Stimulated activated naive CD4-positive, alpha-beta T cell treated with Interleukin-2 at 50 U/mL for 16 hours (primary cell): ENCODE measurements at places on chromosomes 12 and 14.
A peak's percentile ranks its signal among the peaks of the same experiment; 100 is the strongest.

- DNase-seq = no peak
These were observed 39.3 kb downstream of the SLC25A47 start for GRCh38 chr14:100362311-100362927.

- no peak for DNase-seq
These were observed 152.8 kb downstream of the LRIG3 start for GRCh38 chr12:58767496-58767895.

- no peak for DNase-seq
These were observed 20.1 kb upstream of the KRT80 start for GRCh38 chr12:52211716-52212585.

GRCh38 chr12:26705851-26706250 lies 127.1 kb downstream of the ITPR2 start:
- no peak for DNase-seq

GRCh38 chr12:31589904-31590641 lies 863 bp downstream of the DENND5B start:
- DNase-seq = no peak

GRCh38 chr12:101850199-101850598 lies 19.4 kb upstream of the GNPTAB start:
- DNase-seq = no peak

GRCh38 chr14:25518364-25518763 lies 468.4 kb upstream of the STXBP6 start:
- DNase-seq = no peak

GRCh38 chr12:3520168-3520567 lies 29.2 kb downstream of the PRMT8 start:
- DNase-seq = no peak

DNA sequence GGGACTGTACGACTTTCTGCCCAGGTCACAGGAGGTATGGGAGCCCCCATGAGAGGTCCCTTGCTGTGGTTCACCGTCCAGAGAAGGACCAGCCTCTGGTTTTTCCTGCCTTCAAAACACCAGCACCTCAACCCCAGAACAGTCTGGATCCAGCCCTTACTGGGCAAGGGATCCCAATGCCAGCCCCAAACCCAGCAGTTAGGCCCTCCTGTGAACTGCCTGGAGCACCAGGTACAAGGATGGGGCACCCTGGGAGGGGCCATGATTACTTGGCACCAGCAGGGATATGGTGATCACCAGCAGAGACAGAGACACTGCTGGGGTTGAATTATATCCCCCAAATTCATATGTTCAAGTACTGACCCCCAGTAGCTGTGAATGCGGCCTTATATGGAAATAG lies 20.0 kb downstream of the ANHX start:
- DNase-seq = no peak

DNA sequence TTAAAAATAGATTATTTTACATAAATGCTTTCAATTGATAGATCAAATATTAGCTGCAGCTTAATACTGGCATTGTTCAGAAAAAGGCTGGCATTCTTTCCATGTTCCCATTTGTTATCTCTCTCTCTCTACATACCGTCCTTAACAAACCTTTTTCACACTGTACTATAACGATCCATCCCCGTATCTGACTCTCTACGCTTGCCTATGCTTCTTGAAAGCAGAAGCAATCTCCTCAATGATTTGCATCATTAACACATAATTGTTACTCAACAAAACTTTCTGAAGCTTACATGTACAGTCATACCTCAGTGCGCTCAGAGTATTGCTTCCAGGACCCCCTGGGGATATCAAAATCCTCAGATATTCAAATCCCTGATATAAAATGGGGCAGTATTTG lies 89.7 kb downstream of the TMTC1 start:
- DNase-seq = no peak

- no peak for DNase-seq
These were observed 75.2 kb downstream of the TNFAIP2 start for GRCh38 chr14:103198131-103199105.

DNA sequence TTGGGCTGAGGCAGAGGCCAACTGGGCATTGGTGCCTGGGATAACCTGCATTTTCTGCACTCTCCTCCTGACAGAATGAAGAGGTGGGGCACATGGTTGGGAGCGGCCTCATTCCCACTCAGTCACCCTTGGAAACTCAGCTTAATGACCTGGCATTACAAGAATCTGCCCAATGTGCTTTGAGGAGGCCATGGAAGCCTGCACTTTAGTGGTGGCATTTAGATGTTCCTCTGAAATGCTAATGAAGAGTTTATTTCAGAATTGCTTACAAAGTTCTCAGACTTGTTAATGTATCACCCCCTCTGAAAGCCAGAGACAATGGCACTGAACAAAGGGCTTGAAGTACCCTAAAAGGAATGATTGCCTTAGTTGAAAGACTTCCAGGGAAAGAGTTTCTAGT lies 71.4 kb upstream of the PARP11 start:
- DNase-seq = no peak

- no peak for DNase-seq
These were observed 30.3 kb downstream of the EFCAB11 start for GRCh38 chr14:89924268-89924667.

- no peak for DNase-seq
These were observed 9.3 kb upstream of the PTHLH start for GRCh38 chr12:27981874-27982273.

- no peak for DNase-seq
These were observed 11.3 kb upstream of the SLC5A8 start for GRCh38 chr12:101221301-101221700.

GRCh38 chr12:67377021-67377420 lies 107.9 kb downstream of the CAND1 start:
- DNase-seq = no peak

DNA sequence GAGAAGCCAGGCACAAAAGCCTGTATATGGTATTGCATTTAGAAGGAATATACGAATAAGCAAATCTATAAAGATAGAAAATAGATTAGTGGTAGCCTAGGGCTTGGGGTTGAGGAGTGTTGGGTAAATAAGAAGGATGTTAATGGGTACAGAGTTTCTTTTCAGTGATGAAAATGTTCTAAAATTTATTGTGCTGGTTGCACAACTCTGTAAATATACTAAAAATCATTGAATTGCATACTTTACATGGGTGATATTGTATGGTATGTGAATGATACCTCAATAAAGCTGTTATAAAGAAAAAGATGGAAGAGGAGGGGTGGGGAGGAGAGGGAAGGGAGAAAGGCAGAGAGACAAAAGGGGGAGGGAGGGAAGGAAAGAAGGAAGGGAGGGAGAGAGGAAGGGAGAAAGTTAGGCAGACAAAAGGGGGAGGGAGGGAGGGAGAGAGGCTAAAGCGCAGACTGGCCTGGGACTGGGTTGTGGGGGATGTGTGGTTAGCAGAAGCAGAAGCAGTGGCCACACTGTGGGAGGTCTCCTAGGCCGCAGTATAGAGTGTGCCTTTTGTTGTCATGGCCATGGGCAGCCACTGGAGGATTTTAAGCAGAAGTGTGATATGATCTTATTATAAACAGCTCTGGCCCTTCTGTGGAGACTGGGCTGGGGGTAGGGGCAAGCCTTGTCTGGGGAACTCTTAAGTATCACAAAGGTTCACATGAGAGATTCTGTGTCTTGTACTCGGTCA lies 73.6 kb upstream of the ELK3 start:
- no peak for DNase-seq

GRCh38 chr12:46271863-46272262 lies 3.0 kb upstream of the SLC38A1 start:
- DNase-seq = no peak

- DNase-seq = no peak
These were observed 194.3 kb downstream of the DACT1 start for GRCh38 chr14:58832095-58832521.

- DNase-seq = peak; percentile 38
These were observed 1.7 kb upstream of the SELPLG start for GRCh38 chr12:108635201-108635996.

- DNase-seq = no peak
These were observed 380.2 kb downstream of the NAV3 start for GRCh38 chr12:78210894-78211302.

DNA sequence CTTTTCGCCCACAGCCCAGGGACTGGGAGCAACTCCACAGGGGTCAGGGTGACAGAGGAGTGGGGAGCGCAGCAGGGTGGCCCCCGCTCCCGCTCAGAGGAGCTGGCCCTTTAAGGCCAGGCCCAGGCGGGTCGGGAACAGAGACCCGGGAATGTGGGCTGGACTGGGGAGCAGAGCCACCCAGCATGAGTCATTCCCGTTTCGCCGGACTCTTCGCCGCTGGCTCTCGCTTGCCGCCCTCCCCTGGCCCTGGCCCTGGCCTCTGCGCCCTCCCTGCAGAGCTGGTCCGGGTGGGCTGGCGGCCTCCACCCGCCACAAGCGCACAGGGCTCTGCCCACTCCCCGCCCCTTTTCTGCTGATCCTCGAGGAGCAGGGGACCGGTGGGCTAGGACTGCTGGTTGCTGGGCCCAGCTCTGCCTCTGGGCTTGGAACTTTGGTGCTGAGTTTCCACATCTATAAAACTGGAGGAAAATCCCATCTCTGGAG lies 92.8 kb downstream of the NINJ2 start:
- no peak for DNase-seq

- DNase-seq = no peak
These were observed 99.7 kb upstream of the EGLN3 start for GRCh38 chr14:34050606-34051005.

GRCh38 chr12:119679081-119679480 lies 11.1 kb downstream of the PRKAB1 start:
- no peak for DNase-seq

GRCh38 chr12:105948331-105948730 lies 190.4 kb downstream of the NUAK1 start:
- DNase-seq = no peak

GRCh38 chr12:53267999-53268629 lies at the start of gene ESPL1:
TSS of gene ESPL1 (plus strand) at chr12:53268299. CDS start at chr12:53268767, 468 bp downstream.
- peak; percentile 81 for DNase-seq

DNA sequence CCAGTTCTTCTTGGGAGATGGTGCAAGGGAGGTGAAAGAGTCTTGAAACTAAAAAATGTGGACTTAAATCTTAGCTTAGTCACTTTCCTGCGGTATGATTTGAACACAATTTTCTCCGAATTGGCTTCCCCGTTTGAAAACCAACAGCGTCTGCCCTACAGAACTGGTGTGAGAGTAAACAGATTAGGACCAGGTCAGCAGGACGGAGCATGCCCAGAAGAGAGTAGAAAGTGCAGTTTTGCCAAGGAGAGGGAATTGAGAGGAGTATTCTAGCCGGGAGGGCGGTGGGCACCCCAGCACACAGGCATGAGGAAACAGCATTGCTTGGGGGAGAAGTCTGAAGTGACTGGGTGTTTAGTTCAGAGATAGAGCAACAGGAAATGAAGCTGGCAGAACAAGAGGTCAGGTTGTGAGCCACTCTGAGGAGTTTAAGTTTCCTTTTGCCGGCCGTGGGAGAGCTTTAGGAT lies 927.1 kb downstream of the VRK1 start:
- peak; percentile 14 for DNase-seq

DNA sequence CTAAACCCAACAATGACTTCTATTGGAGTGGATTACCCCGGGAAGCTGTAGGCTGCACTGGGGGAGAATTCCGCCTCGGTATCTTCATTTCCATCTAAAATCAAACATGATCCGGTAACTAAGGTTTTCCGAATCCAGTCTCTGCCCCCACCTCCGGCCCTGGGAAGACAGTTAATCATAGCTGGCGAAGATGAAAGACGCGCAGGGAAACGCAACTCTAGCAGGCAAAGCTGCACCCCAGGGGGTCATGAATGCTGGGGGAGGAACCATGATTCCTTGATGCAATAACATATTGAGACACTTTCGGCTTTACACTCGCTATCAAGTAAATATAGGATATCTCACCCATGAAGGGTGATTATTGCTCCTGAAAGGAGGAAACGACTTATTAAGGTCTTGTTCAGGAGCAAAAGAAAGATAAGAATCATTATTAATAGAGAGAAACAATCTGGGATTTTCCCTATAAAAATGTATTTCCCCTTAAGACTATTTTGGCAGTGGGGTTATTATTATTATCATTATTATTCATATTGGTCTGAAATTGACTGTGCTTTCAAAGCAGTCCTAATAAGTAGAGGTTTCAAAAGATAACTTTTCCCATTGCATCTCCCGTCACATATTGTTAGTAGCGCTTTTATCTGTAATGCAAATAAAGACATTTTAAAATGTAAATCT lies 614.9 kb downstream of the VRK1 start:
- no peak for DNase-seq

DNA sequence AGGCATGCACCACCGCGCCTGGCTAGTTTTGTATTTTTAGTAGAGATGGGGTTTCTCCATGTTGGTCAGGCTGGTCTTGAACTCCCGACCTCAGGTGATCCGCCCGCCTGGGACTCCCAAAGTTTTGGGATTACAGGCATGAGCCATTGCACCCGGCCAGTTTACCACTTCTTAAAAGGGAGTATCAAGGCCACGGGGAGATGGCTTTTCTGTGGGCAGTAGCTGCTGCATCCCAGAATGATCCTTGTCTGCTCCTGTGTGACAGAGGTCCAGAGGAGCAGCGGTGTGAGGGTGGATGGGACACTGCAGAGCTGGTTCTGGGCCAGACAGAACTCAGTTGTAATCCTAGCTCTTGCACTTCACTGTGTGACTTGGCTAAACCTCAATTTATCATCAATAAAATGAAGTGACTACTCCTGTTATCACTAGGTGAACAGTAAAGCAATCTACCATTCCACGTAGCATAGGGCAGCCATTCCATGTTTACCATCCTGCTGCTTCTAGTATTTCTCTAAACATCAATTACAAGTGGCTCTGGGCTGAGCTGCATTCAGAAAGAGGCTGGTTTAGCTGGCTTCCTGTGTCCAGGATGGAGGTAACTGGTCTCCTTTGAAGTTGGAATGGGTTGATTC lies 3.0 kb upstream of the NPFF start:
- no peak for DNase-seq

DNA sequence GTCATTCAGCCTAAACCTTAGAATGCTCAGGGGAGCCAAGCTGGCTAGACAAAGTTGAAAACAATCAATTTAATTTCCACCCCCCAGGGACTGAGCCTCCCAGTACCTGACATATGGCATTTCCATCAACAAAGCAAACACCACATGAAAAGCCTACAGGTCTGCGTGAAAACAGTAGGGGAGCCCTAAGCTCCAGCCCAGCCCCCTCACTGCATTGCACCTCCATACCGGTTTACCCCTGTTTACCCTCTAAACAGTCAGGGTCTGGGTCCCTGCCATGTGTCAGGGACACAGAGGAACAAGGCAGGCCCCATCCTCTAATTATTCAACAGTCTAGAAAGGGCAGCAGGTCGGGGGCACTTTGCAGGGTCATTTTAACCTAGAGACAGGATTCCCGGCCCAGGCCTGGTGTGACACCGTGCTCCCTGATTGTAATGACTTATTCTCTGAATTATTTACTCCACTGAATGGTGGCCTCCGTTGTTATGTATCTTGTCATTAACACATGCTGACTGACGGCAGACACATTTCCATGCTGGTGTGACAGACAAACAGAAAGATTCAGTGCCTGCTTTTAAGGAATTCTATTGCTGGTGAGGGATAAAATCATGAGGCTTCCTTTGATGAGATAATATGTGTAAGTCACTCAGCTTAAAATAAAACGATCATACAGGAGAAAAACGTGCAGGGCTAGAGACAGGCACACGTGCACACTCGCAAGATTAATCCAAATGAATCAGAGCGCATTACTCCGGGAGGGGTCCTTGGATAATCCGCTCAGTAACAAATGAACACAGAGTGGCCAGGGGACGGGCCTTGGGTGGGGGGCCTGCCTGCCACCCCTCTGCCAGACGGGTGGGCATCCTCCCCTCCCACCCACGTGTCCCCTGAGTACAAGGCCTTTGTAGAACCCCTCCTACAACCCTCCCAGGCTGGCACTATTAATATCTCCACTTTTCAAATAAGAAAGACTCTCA lies 23.2 kb downstream of the CCDC88C start:
- DNase-seq = no peak

GRCh38 chr12:78145398-78145797 lies 314.7 kb downstream of the NAV3 start:
- no peak for DNase-seq
